Stimulated activated CD4-positive, alpha-beta T cell treated with anti-CD3 and anti-CD28 coated beads, TNF-alpha, amount 100 ng/mL, for 1 hour (primary cell): ENCODE measurements at places on chromosomes 6 and 20.

- no peak for DNase-seq
These were observed 116.2 kb downstream of the MAP3K5 start for GRCh38 chr6:136676075-136676474.

GRCh38 chr6:135261872-135262725 is 81.0 kb downstream of the MYB start:
- DNase-seq: no peak

DNA sequence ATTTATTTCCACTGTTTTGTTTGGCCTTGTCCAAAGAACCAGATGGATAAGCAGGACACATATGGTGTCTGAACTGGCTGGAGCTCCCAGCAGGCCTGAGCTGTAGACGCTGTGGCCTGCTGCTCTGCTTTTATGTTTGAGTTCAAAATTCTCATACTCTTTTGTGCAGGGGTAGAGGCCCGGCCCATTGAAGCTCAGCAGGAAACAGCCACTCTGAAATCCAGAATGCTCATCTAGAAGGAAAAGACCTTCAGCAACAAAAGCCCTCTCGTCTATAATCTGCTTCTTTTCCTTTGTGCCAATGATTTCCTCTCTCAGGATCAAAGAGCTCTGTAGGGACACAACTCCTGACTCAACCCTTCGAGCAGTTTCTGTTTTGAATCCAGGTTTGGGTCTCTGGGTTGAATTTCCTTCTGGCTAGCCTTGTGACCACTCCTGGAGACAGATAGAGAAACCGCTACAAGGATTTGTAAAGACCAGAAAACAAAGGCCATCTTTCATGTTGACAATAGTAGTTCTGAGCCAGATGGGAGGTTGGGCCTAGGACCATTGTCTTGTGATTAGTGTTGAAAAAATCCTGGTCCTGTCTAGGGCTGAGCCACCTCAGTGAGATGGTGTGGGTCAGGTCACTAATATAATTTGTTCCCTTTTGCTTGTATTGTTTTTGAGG is 446.7 kb downstream of the BCKDHB start:
- DNase-seq: no peak

DNA sequence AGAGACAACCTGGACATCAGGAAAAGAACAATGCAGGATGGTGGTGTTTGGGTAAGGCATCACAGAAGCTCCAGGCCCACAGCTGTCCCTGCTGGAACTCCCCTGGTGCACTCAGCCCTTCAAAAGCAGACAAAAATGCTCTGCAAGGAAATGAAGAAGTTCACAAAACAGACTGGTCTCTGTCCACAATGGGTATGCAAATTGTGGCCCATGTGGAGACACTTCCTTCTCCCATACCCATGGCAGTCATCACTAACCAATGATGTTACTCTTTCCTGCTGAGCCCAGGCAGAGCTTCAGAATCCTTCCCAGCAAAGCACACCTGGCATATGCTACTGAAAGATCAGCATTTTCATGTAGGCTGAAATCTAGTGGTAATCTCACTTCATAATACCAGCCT is 42.6 kb upstream of the PXDC1 start:
- no peak for DNase-seq

DNA sequence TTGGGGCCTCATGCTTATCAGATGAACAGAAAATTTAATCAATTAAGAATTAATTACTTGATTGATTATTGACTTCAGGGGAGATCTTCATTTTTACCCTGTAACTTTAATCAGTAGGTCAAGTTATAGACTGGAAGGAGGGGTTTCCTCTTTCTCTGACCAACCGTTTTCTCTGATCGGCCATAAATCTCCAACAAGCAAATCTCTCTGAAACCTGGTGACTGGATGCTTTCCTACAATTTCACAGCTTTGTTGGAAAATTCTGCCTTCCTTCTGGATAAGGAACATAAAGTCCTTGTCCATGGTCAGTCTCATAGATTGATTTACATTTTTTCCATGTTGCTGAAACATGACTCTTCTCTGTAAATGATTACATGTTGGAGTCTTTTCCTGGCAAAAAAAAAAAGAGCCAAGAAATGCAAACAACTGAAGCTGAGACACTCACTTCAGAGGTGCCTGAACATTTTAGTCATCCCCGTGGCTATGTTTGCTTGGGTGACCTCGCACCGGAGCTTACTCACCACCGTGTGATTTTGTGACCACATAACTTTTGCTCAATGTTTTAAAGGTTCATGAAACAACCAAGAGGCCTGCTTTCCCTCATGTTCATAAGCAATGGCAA is 31.0 kb downstream of the IRF4 start:
- DNase-seq: no peak

DNA sequence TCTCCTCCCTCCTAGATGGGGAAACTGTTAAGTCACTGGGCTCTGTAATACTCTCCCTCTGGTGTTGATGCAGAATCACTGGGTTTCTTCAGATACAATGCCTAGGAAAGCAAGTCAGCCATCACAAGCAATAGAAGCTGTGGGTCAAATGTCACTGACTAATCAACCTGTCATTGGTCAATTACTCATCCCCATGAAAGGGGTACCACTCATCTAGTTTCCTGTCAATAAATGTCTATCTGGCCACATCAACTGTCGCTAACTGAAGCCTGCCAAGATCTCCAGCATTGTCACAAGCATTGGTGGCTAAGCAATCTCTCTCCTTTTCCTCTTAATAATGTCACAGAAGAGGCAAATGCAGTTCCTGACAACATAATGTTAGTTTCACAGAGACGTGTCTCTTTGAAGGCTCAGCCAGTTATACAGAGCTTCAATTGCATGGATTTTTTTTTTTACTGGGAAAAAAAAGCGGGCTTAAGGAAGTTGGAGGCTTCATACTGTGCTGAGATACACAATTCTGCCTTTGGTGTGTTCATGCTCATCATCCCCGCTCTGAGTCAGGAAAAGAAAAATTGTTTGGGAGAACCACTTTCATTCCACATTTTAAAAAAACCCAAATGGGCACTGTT is 355.9 kb downstream of the BTBD9 start:
- DNase-seq: no peak

GRCh38 chr20:59378396-59378795 is 78.0 kb downstream of the EDN3 start:
- no peak for DNase-seq
